RWPE2 (cell line): ENCODE measurements at places on chromosomes 16 and 17.
A peak's percentile ranks its signal among the peaks of the same experiment; 100 is the strongest.

DNA sequence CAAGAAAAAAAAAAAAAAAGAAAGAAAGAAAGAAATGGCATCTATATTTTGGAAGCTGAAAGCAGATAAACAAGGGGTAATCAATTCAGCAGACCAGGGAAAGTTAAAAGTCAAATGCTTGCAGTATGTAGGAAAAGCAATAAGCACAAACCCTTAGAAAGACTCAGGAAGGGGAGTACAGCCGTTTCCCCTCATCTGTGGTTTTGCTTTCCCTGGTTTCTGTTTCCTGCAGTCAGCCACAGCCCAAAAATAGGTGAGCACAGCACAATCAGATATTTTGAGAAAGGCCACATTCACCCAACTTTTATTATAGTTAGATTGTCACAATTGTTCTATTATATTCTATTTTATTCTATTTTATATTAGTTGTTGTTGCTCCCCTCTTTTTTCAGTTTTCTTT lies 14.4 kb upstream of the ALOX12 start:
- DNase-seq = no peak

DNA sequence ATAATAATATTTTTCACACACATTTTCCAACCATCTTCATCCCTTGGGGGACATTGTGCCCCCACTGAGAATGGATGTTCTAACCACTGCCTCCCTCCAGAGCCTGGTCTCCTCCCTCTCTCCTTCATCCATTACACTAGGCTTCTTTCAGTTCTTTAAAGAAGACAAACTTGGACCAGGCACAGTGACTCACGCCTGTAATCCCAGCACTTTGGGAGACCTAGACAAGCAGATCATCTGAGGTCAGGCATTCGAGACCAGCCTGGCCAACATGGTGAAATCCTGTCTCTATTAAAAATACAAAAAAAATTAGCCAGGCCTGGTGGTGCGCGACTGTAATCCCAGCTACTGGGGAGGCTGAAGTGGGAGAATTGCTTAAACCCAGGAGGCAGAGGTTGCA lies 6.5 kb downstream of the ALOX15 start:
- no peak for DNase-seq

GRCh38 chr16:87918338-87918737 lies 18.0 kb downstream of the CA5A start:
- no peak for DNase-seq

DNA sequence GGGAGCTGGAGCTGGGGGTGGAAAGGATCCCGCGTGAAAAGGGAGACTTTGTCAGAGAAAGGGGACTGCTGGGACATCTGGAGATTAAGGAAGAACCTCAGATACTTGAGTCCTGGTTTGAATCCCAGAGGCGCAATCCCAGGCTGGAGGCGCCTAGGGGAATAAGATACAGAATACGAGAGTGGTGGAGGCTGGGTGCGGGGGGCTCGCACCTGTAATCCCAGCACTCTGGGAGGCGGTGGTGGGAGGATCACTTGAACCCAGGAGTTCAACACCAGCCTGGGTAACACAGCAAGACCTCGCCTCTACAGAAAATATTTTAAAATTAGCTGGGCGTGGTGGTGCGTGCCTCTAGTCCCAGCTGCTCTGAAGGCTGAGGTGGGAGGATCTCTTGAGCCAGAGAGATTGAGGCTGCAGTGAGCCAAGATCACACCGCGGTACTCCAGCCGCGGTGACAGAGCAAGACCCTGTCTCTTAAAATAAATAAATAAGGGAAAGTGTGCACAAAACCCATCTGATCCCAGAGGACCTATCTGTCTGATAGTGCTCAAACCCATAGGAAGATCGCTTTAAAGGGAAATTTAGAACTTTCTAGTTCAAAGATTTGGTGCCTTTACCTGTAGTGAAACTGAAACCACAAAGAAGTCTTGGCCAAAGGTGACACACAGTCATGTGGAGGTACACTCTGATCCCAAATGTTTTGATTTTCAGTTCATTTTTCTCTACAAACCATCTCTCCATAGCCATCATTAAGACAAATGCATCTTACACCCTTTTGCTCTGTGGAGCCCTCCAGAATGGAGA lies 617 bp upstream of the SCRN2 start:
- no peak for DNase-seq

GRCh38 chr16:66141885-66142284 lies 224.6 kb upstream of the CDH5 start:
- DNase-seq = no peak

DNA sequence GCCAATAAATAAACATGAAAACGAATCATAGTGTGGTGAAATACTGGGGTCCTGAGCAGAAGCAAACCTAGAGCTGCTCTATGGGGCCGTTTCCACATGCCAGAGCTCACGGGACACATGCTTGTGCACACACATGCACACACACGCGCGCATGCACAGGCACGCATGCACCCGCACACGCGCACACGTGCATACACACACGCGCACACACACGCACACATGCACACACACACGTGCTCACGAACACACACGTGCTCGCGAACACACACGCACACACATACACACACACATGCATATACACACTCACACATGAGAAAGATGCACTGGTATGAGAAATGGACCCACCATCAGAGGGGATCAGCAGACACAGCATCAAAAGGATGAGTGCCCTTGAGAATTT lies 52.2 kb upstream of the DNAJA2 start:
- DNase-seq = no peak

DNA sequence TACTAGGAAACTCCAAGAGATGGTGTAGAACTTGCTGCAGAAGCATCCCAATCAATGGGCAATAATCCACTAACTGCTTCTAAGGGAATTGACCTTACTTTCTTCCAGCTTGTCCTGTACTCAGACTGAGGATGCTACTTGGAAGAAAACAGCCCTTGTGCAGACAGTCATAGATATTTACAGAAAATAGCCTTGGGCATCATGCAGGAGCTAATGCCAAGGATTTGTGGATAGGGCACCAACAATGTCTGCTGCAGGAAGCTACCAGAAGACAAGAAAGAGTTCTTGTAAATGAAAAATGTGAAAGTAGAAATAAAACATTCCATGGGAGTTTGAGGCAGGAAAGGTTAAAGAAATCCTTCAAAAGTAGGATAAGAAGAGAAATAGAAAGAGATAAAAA lies 21.5 kb upstream of the CSNK2A2 start:
- DNase-seq = no peak

- peak; percentile 93 for DNase-seq
Observed at GRCh38 chr17:3667366-3668278, 756 bp downstream of the TAX1BP3 start.

- no peak for DNase-seq
Observed at GRCh38 chr17:49913226-49914095, 55.5 kb upstream of the DLX4 start.

GRCh38 chr17:68849673-68850610 lies 105.2 kb downstream of the ABCA8 start:
- no peak for DNase-seq

DNA sequence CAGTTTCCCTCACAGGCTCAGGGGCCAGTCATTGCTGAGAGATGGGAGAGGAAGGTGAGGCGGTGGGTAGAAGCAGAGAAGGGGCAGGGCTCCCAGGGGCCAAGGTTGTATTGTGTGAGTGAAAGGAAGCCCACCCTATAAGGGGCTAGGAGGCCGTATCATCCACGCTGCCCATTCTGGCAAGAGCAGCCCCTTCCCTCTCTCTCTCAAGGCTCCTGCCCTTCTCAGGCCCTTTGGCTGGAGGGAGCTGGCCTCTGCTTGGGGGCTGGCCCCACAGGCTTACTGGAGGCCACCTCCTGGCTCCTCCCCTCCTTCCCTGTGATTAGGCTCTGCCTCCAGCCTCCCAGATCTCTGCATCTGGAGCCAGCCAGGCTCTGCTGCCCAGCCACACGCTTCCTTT lies 7.6 kb downstream of the TBKBP1 start:
- peak; percentile 13 for DNase-seq

GRCh38 chr16:6517020-6517720 lies 815.5 kb upstream of the RBFOX1 start:
- no peak for DNase-seq

GRCh38 chr17:41403404-41404023 lies 6.1 kb upstream of the KRT31 start:
- no peak for DNase-seq

DNA sequence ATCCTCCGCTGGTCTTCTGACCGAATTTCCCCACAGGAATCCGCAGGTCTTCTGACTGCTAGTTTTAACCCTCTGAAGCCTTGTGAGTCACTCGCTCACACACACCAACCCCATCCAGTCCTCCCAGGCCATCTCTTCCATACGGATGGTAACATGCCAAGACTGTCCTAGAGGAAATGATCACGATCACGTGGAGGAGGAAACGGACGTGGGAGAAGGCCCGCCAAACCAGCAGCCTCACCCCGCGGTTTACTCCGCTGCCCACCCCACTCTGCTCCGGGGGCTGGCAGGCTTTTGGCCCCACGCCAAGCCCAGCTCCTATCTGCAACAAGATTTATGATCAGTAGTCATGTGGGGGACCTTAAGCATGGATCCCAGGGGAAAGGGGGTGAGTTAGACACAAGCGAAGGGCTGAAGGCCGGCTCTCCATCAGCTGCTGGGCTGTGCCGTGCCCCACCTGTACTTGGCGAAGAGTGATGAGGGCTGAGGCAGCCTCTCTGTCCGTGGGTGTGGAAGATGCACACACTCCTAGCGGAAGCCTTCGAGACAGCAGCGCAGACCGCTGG lies 1.5 kb upstream of the FAAP100 start:
- peak; percentile 82 for DNase-seq

- DNase-seq = no peak
Observed at GRCh38 chr16:35325936-35326335, 1866.5 kb downstream of the TP53TG3F start.

- no peak for DNase-seq
Observed at GRCh38 chr16:87216148-87216840, 100.9 kb downstream of the C16orf95 start.

GRCh38 chr17:50111673-50112655 lies 16.8 kb downstream of the PDK2 start:
- no peak for DNase-seq

GRCh38 chr16:57981636-57982035 lies 10.7 kb upstream of the CNGB1 start:
- DNase-seq = no peak

DNA sequence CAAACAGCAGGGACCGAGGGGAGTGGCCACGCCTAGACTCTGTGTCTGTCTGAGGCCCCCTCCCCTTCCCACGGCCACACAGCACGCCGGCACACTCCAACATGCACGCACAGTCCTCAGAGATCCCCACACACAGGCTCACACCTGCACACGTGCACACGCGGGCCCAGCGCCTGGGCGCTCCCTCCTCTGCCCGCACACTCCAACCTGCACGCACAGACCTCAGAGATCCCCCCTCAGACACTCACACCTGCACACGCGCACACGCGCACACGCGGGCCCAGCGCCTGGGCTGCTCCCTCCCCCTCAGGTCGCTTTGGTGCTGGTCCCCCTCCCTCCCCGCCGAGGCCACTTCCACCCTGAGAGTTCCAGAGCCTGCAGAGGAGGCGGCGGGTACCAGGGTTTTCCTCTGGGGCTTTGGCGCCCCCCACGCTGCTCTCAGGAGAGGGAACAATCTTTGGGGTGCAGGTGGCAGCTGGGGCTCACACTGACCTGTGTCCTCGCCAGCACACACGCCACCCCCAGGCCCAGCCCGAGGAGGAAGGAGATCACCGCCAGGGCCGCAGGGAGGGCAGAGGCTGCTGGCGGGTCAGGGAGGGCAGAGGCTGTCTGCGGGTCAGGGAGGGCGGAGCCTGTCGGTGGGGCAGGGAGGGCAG lies 1.6 kb downstream of the CD7 start:
- DNase-seq = no peak

GRCh38 chr17:21029036-21029435 lies 13.8 kb downstream of the USP22 start:
- DNase-seq = no peak

DNA sequence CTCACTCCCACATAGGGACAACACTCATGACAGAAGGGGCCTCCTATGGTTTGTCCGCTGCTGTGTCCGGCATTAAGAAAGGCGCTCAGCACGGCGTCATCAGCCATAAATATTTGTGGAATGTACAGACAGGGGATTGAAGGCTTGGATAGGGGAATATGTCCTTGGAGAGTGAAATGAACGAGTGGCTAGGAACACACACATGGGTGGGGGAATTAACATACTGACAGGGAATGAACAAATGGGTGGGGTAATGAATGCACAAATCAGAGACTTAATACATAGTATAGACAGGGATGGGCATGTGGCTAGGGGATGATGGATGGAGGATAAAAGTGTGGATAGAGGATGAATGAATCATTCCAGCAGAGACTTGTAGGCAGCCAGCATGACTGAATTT lies 154.0 kb upstream of the HSBP1 start:
- DNase-seq = no peak

DNA sequence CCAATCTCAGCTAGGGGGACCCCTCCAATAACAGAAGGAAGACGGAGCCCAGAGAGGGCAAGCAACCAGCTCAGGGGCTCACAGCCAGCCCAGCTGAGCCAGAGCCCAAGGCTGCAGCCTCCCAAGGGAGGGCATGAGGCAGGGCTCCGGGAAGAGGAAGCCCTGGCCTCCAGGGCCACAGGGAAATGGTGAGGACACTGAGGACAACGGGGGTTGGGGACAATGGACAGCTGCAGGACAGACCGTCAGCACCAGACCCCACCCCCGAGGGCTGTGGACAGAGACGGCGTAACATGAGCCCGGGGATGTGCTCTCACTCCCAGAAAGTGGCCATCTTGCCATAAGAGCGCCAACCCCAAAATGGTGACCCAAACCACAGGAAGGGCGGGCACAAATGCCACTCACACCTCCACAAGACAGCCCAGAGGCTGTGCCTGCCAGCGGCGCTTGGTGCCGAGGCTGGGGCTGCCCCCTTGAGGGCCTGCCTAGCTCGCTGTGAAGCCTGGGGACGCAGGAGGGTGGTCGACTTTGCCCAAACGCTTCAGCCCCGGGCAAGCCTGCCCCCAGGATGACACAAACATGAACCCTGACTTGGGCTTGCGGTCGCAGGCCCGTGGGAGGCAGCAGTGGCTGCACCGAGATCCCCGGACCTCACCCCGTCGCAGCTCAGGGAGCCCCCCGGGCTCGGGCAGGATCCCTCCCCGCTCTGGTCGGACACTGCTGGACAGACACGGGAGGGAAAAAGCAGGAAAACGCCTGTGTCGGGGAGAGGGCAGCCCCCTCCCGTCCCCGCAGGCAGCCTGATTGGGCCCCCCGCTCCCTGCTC lies 10.5 kb downstream of the PIMREG start:
- DNase-seq = no peak

DNA sequence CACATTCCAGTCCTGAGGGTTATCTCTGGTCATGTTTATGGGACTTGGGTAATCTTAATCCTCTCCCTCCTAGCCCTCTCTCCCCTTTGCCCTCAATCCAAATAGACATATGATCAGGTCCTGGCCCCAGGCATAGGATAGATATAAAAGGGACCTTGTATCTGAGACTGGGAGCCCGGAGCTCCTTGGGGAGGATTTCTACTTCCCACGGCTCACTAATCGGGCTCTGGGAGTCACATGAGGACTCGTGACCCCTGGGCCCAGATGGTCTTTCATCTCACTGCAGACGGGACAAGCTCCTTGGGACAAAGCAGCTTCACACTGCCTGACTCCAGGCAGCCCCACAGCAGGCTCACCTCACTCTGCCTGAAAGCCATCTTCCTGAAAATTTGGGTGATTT lies 57.8 kb upstream of the LYRM9 start:
- DNase-seq = no peak
